ENCODE measurements at places on chromosomes 1 and 21. TPM values are rescaled to one million over a fixed set of nuclear protein-coding genes. Genes with fewer than 3 reads are reported as not detected.

DNA sequence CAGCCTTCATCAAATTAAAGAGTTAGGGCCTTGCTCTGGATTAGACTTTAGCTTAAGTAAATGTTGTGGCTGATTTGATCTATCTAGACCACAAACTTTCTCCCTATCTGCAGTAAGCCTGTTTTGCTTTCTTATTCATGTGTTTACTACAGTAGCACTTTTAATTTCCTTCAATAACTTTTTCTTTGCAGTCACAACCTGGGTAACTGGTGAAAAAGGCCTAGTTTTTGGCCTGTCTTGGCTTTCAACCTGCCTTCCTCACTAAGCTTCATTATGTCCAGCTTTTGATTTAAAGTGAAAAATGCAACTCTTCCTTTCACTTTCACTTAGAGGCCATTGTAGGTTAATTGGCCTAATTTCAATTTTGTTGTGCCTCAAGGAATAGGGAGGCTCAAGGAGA lies 12.5 kb upstream of the LPGAT1 start:
- no peak overlapping the region for H3K27ac ChIP-seq
- DNase-seq = no peak
- no peaks in the 10 kb centered on the region for H3K36me3 ChIP-seq
- peaks cover 11% of the 10 kb centered on the region for H3K4me1 ChIP-seq
- H3K27me3 ChIP-seq = no peaks in the 10 kb centered on the region
- no peak overlapping the region for H3K4me3 ChIP-seq

DNA sequence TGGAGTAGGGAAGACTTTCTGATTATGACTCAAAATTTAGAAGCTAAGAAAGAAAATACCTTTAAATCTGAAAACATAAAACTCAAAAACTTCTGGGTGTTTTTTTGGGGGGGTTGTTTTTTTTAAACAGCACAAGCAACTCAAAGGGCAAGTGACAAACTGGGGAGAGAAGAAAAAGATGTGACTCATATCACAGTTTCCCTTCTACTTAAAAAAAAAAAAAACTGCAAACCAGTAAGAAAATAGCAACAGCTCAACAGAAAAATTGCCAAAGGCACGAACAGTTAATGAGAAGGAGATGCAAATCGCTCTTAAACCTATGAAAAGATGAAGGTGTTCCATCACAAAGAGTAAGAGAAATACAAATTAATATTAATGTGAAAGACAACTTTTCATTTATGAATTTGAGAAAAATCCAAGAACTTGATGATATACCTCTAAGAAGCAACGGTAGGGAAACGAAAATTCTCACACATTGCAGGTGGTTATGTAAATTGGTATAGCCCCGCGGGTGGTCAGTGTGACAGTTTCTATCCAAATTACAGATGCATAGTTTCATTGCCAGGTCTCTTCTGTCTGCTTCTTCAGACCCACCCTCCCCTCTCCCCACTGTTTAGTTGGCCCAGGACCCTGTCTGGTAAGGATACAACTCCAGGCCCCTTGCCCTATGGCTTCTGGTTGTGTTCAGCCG lies 9.0 kb downstream of the IFNAR2 start:
- peaks cover 5% of the 10 kb centered on the region for H3K4me1 ChIP-seq
- DNase-seq = no peak
- H3K27ac ChIP-seq = no peak overlapping the region
- H3K36me3 ChIP-seq = no peaks in the 10 kb centered on the region
- no peak overlapping the region for H3K4me3 ChIP-seq

DNA sequence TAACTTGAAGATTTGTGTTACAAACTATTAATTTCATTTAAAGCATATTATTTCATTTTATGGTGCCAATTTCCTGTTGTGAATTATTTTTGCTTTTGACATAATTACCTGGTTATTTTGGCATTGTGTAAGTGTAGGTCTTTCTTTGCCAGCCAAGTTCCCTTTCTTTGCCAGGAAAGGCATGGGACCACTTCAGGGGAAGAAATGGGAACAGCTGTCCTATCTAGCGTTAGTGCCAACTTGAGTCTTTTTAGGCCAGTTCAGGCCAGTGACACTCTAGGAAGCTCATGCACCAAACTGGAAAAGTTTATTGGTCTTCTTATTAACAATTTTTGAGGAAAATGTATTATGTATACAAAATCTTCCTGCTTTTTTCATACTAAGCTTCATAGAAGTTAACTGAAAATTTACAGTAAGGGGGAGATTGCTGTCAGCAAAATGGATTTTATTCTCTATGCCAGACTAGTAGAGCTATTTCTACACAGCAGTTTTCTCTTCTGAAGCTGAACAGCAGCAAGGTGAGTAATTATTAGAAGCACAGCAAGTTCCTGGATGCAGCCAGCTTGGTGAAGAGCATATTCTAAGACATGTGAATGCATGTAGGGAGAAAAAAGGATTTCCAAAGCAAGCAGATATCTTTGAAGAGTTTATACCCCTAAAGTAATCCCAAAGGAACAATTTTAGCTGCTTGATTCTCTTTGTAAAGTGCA lies 914.6 kb upstream of the ADGRL4 start:
- no peak overlapping the region for H3K4me3 ChIP-seq
- no peak overlapping the region for H3K27ac ChIP-seq
- no peaks in the 10 kb centered on the region for H3K36me3 ChIP-seq
- DNase-seq = no peak
- no peaks in the 10 kb centered on the region for H3K27me3 ChIP-seq

GRCh38 chr1:219339466-219339865 lies 165.8 kb downstream of the LYPLAL1 start:
- H3K36me3 ChIP-seq = no peaks in the 10 kb centered on the region
- H3K4me1 ChIP-seq = no peaks in the 10 kb centered on the region
- no peak overlapping the region for H3K4me3 ChIP-seq
- H3K27me3 ChIP-seq = no peaks in the 10 kb centered on the region
- DNase-seq = no peak
- no peak overlapping the region for H3K27ac ChIP-seq

The TTLL7 gene
- 12.8 TPM for total RNA-seq

DNA sequence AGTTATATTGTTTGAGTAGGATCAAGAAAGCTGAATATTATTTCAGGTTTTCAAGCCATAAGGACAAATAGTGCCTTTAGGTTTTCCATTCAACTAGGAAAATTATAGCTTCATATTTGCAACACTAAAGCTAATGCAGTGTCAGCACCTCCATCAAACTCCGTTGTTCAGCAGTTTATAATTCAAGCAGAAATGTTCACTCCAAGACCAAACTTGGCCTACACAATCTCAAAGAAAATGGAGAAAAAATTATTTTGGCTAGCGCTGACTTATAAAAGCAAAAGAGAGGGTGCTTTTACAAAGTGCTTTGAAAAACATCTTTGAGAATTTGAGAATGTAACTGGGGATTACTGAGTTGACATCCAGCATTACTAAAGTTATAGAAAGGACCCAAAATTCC lies 1.4 kb downstream of the SPAG17 start:
- H3K36me3 ChIP-seq = no peaks in the 10 kb centered on the region
- H3K4me3 ChIP-seq = no peak overlapping the region
- no peaks in the 10 kb centered on the region for H3K27me3 ChIP-seq

- no peaks in the 10 kb centered on the region for H3K36me3 ChIP-seq
- H3K4me3 ChIP-seq = no peak overlapping the region
- H3K27me3 ChIP-seq = no peaks in the 10 kb centered on the region
- peak overlapping the region; percentile 67 for H3K27ac ChIP-seq
These were observed 74.2 kb downstream of the PTPN14 start for GRCh38 chr1:214476986-214477870.

GRCh38 chr1:156691665-156692440 lies 13.5 kb downstream of the CRABP2 start:
- no peaks in the 10 kb centered on the region for H3K27me3 ChIP-seq
- H3K4me1 ChIP-seq = peaks cover 21% of the 10 kb centered on the region
- no peaks in the 10 kb centered on the region for H3K36me3 ChIP-seq
- peak; percentile 50 for DNase-seq

DNA sequence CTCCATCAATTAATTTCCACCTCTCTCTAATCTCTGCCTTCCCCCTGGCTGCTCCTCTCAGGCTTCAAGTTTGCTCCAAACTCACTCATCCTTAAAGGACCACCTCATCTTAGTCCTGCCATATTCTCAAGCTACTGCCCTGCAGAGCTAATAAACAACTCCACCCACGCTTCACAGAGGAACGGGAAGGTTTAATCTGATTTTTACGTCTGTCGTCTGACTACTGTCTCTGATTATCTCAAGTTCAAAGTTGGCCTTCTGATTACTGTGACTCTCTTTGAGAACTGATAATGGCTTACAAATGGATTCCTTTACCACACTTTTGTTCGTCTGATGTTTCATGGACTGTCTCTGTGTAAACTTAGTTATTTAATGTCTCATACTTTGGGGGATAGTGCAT lies 7.6 kb upstream of the CPT2 start:
- DNase-seq = no peak
- no peak overlapping the region for H3K4me3 ChIP-seq
- no peaks in the 10 kb centered on the region for H3K27me3 ChIP-seq
- H3K36me3 ChIP-seq = no peaks in the 10 kb centered on the region

Data from upper lobe of left lung (tissue), 6 donors.